ENCODE measurements at places on chromosomes 1 and 21. TPM values are rescaled to one million over a fixed set of nuclear protein-coding genes. Genes with fewer than 3 reads are reported as not detected.
A peak's percentile ranks its signal among the peaks of the same experiment; 100 is the strongest.

- no peak overlapping the region for H3K27ac ChIP-seq
- no peaks in the 10 kb centered on the region for H3K27me3 ChIP-seq
- H3K4me1 ChIP-seq = peaks cover under 1% of the 10 kb centered on the region
- DNase-seq = no peak
- H3K4me3 ChIP-seq = no peak overlapping the region
These were observed 12.1 kb downstream of the CLCA2 start for GRCh38 chr1:86436041-86436440.

Gene ADAMTS5
- not detected for total RNA-seq

GRCh38 chr1:172948457-172948856 is 102.3 kb downstream of the TNFSF18 start:
- H3K4me3 ChIP-seq = no peak overlapping the region
- no peak for DNase-seq
- H3K27me3 ChIP-seq = no peaks in the 10 kb centered on the region

GRCh38 chr21:27528697-27529096 is 561.8 kb upstream of the ADAMTS5 start:
- H3K27ac ChIP-seq = no peak overlapping the region
- DNase-seq = no peak
- no peaks in the 10 kb centered on the region for H3K27me3 ChIP-seq
- H3K36me3 ChIP-seq = no peaks in the 10 kb centered on the region
- H3K4me1 ChIP-seq = no peaks in the 10 kb centered on the region
- H3K4me3 ChIP-seq = no peak overlapping the region

DNA sequence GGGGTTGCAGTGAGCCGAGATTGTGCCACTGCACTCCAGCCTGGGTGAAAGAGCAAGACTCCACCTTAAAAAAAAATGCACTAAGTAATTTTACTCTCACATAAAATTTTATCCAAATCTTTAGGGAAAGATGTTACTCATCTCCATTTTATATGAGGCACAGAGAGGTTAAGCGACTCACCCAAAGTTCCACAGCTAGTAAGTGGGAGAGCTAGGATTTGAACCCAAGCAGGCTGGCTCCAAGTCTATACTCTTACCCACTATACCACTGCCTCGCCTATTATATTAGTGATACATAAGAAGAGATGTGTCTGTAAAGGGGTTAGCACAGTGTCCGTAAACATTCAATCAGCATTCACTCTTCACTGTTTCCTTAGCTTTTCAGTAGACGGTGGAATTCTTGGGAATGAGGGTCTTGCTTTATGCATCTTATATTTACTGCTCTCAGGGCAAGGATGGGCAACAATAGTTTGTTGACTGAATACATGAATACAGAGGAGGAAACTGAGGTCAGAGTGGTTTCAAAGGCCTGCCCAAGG is 15.1 kb downstream of the LDLRAD2 start:
- no peaks in the 10 kb centered on the region for H3K36me3 ChIP-seq
- H3K27ac ChIP-seq = no peak overlapping the region

DNA sequence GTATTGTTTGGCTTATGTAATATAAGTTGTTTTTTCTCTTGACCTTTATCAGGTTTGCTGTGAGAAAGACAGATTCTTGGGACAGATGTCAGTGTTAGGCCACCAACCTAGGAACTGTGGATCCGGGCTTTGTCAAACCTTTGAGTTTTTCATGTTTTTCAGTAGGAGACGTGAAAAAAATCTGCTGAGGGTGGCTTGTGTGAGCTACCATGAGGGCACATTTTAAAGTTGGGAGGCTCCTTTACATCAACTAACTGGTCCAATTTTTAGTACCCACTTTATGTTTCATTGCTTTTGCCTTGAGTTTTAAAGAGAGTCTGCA is 801 bp downstream of the RPS6KC1 start:
- H3K27ac ChIP-seq = peak overlapping the region; percentile 72
- DNase-seq = no peak
- H3K27me3 ChIP-seq = peaks cover 4% of the 10 kb centered on the region
- H3K36me3 ChIP-seq = no peaks in the 10 kb centered on the region
- peak overlapping the region; percentile 97 for H3K4me3 ChIP-seq

GRCh38 chr1:12049616-12050015 is 13.5 kb upstream of the TNFRSF8 start:
- no peak overlapping the region for H3K4me3 ChIP-seq
- no peaks in the 10 kb centered on the region for H3K36me3 ChIP-seq
- peaks cover 9% of the 10 kb centered on the region for H3K4me1 ChIP-seq
- no peak for DNase-seq
- H3K27me3 ChIP-seq = no peaks in the 10 kb centered on the region

Gene ACTN2
- not detected for total RNA-seq

- no peaks in the 10 kb centered on the region for H3K27me3 ChIP-seq
- no peak for DNase-seq
- H3K36me3 ChIP-seq = no peaks in the 10 kb centered on the region
- no peak overlapping the region for H3K27ac ChIP-seq
These were observed 6.2 kb downstream of the RASSF5 start for GRCh38 chr1:206513312-206514111.

- H3K4me1 ChIP-seq = no peaks in the 10 kb centered on the region
- H3K4me3 ChIP-seq = no peak within 1 kb of the TSS
- no peaks in the 10 kb centered on the region for H3K36me3 ChIP-seq
These were observed at the start of gene GPR37L1 for GRCh38 chr1:202122639-202123335. Gene GPR37L1 (plus strand): TSS chr1:202122917. CDS start chr1:202122964, 47 bp downstream.

GRCh38 chr1:66405061-66405460 is 128.9 kb upstream of the SGIP1 start:
- no peaks in the 10 kb centered on the region for H3K36me3 ChIP-seq
- H3K27ac ChIP-seq = no peak overlapping the region
- DNase-seq = no peak
- H3K27me3 ChIP-seq = no peaks in the 10 kb centered on the region
- no peaks in the 10 kb centered on the region for H3K4me1 ChIP-seq

Gene SAMD13
- 0.75 TPM for total RNA-seq

Gene PI4KB
- total RNA-seq = 71.7 TPM

DNA sequence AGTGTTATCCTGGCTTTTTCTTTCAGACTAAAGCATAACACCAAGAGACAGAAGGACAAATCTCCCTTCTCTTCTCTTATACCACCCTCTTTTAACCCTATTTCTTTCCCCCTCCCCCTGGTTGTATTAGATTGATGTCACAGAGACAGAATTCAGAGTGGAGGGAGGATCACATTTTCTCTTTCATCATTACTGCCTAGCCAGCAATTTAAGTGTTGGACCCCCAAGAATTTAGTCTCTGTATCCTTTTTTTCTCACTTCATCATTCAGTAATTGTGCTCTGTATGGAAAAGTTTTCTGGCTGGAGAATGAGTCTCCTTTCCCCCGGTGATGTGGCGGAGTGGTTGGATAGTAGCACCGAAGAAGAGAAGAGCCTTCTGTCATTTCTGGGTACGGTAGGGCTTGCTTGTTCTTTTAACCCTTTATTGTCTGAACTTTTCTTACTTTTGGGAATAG is 124.8 kb downstream of the CLEC20A start:
- H3K27ac ChIP-seq = no peak overlapping the region
- H3K4me1 ChIP-seq = no peaks in the 10 kb centered on the region
- H3K27me3 ChIP-seq = no peaks in the 10 kb centered on the region
- H3K4me3 ChIP-seq = no peak overlapping the region
- no peaks in the 10 kb centered on the region for H3K36me3 ChIP-seq

Gene KRTAP19-3
- total RNA-seq = not detected

DNA sequence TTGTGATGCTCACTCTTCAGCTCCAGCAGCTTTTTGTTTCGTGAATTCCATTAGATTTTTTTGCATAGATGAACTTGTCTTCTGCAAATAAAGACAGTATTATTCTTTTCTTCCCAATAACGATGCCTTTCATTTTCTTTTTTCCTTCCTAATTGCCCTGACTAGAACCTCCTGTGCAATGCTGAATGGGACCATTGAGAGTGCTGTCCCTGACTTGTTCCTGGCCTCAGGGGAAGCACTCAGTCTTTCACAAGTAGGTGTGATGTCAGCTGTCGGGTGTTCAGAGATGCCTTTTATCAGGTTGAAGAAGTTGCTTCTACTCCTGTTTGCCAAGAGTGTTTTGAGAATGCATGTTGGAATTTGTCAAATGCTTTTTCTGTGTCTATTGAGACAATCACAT is 64.3 kb upstream of the ADARB1 start:
- no peaks in the 10 kb centered on the region for H3K27me3 ChIP-seq
- H3K4me3 ChIP-seq = no peak overlapping the region
- no peak overlapping the region for H3K27ac ChIP-seq
- no peaks in the 10 kb centered on the region for H3K36me3 ChIP-seq

- no peaks in the 10 kb centered on the region for H3K36me3 ChIP-seq
- no peaks in the 10 kb centered on the region for H3K4me1 ChIP-seq
- no peaks in the 10 kb centered on the region for H3K27me3 ChIP-seq
- H3K27ac ChIP-seq = no peak overlapping the region
- DNase-seq = no peak
These were observed 801.7 kb upstream of the BRINP3 start for GRCh38 chr1:191279266-191279800.

DNA sequence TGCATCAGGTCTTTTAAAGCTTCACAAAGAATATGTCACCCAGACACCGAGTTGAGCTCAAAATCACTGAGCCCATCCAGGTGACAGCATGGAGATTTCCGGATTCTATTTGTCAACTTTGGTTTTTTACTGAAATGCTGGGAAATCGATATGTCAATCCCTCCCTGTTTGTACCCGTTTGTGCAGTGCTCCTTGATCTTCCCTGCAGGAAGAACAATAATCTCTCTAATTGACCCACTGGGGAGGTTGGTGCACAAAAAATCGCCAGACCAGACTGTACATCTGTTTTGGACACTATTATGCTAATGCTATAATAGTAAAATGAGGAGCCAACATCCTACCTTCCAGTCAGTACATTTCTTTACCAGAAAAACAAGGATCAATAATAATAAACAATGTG is 1.8 kb downstream of the BARHL2 start:
- H3K4me1 ChIP-seq = peaks cover 4% of the 10 kb centered on the region
- H3K27me3 ChIP-seq = peaks cover 71% of the 10 kb centered on the region
- H3K27ac ChIP-seq = no peak overlapping the region
- H3K36me3 ChIP-seq = no peaks in the 10 kb centered on the region
- H3K4me3 ChIP-seq = no peak overlapping the region

Gene FAM163A
- not detected for total RNA-seq

Gene GNG12
- total RNA-seq = not detected

DNA sequence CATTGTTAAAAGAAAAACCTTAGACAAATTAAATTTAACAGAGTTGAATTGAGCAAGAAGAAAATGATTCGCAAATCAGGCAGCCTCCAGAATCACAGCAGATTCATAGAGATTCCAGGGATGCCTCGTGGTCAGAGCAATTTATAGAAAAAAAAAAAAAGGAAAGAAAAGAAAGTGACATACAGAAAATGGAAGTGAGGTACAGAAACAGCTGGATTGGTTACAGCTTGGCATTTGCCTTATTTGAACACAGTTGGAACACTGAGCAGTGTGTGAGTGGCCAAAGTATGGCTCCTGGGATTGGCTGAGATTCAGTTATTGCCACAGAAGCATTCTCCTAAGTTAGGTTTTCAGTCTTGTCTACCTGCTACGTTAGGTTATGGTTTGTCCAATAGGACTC is 9.1 kb upstream of the C21orf91 start:
- no peaks in the 10 kb centered on the region for H3K36me3 ChIP-seq
- H3K4me1 ChIP-seq = no peaks in the 10 kb centered on the region
- DNase-seq = no peak
- no peak overlapping the region for H3K4me3 ChIP-seq
- no peaks in the 10 kb centered on the region for H3K27me3 ChIP-seq

DNA sequence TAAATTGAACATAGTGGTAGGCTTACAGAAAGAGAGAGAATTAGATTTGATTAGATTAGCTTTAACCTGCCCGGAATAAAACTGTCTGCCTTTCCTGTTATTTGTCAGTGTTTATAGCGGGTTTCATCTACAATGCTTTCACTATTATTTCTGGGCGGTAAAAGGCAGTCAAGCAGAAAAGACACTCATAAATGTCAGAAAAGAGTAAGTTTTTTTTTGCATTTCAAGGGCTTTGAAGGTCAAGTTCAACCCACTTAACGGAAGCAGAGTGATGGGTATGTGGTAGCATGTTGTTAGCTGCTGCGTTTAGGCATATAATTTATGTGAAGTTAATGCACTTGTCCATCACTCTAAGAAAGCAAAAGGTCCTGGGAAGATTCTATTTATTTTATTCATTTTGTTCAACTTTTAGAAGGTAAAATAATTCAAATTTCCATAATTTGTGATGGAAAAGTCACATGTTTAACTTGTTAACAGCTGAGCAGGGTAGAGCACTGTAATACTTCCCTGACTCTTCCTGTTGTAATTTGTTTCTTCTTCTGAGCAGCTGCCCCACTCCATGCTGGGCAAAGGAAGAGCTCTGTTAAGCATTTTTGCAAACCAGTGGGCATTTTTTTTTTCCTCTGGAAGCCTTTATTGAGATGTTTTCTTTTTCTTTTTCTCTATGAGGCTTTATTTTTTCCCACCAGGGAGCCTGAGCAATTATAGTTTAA is 220.1 kb downstream of the ST6GALNAC3 start:
- no peak for DNase-seq
- no peaks in the 10 kb centered on the region for H3K36me3 ChIP-seq
- H3K27ac ChIP-seq = peak overlapping the region; percentile 41
- H3K4me1 ChIP-seq = peaks cover 63% of the 10 kb centered on the region

Gene EPHA10
- 0.19 TPM for total RNA-seq

- no peaks in the 10 kb centered on the region for H3K36me3 ChIP-seq
- no peak for DNase-seq
- no peak overlapping the region for H3K27ac ChIP-seq
- H3K27me3 ChIP-seq = no peaks in the 10 kb centered on the region
These were observed 37.4 kb upstream of the ACTRT2 start for GRCh38 chr1:2983706-2984398.

Gene OLFML3
- total RNA-seq = 1.1 TPM

DNA sequence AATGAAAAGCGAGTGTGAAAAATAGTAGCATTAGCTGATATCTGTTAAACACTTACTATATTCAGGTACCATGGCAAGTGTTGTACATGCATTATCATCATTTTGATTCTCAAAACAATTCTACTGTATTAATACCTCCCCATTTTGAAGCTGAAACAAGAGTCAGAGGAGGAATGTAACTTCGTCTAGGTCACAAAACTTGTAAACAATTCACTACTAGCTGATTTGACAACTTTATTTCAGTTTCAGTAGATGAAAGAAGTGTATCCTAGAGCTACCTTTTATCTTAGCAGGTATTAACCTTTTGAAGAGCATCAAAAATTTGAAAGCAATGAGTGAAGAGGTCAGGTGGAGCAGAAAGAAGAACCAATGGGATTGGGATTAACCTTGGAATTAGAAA is 1.6 kb downstream of the CD84 start:
- H3K36me3 ChIP-seq = no peaks in the 10 kb centered on the region
- DNase-seq = no peak
- peak overlapping the region; percentile 79 for H3K27ac ChIP-seq

Gene ST6GALNAC3
- total RNA-seq = 4.8 TPM

- H3K4me3 ChIP-seq = no peak overlapping the region
- H3K27me3 ChIP-seq = no peaks in the 10 kb centered on the region
- no peaks in the 10 kb centered on the region for H3K4me1 ChIP-seq
- no peaks in the 10 kb centered on the region for H3K36me3 ChIP-seq
- H3K27ac ChIP-seq = no peak overlapping the region
- no peak for DNase-seq
These were observed 12.7 kb downstream of the ADAMTS1 start for GRCh38 chr21:26832546-26832945.

- H3K27ac ChIP-seq = no peak overlapping the region
- no peak overlapping the region for H3K4me3 ChIP-seq
- H3K36me3 ChIP-seq = no peaks in the 10 kb centered on the region
These were observed 58.6 kb downstream of the DDR2 start for GRCh38 chr1:162690672-162691434.

Gene TTC22
- total RNA-seq = 16.4 TPM

Gene GBP5
- total RNA-seq = 53.6 TPM

Measured in naive thymus-derived CD4-positive, alpha-beta T cell (primary cell).